GOT3 (cell line): ENCODE measurements at places on chromosomes 13 and 19.

- DNase-seq, result no peak
Measured at GRCh38 chr13:101917833-101918661, 465.6 kb downstream of the ITGBL1 start.

GRCh38 chr13:25783601-25784024 lies 268.2 kb downstream of the SHISA2 start:
- no peak for DNase-seq

DNA sequence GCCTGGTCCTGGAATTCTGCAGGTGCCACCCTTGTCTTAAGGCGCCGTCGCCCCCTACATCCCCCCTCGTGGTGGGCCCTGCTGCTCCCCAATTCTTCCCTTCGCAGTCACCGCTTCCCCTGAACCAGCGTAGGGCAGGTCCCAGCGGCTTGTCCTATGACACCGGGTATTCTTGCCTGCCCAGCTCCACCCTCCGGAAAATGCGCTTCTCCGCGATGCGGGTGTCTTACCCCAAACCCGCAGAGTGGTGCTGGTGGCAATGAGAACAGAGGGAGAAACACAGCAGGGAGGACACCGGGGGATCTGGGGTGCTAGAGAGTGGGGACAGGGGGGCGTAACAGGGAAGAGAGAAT lies 9.0 kb downstream of the ZNF808 start:
- no peak for DNase-seq

DNA sequence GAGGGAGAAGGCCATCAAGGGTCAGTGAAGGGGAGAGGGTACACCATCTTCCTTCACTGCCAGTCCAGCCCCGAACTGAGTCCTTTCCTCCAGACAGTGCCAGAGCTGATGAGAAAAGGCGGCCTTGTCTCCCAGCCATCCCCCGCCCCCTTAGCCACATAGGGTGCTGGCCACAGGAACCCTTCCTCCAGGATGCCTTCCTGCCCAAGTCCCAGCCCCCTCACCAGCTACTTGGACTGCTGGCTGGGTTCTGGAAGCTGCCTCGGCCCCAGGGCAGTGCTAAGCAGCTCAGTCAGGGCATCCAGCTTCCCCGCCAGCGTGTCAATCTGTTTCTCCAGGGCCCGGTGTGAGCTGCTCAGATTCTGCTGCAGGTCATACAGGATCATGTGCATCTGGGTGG lies 12.6 kb upstream of the SMG9 start:
- no peak for DNase-seq

DNA sequence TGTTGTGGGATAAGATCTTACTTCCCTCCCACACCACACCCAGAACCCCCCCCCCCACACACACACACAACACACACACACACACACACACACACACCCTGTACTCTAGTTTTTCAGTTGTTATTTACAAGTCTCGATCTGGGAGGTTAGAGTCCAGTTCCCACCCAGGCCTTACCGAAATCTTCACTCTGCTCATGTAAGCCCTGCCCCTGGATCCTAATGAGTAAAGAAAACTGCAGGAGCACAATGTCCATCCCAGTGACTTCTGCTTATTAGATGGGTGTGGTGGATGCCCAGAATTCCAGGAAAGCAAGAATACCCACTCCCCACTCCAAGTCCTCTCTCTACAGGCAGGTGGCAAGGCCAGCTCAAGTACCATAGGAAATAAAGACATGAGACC lies 23.0 kb downstream of the STARD13 start:
- DNase-seq, result no peak

DNA sequence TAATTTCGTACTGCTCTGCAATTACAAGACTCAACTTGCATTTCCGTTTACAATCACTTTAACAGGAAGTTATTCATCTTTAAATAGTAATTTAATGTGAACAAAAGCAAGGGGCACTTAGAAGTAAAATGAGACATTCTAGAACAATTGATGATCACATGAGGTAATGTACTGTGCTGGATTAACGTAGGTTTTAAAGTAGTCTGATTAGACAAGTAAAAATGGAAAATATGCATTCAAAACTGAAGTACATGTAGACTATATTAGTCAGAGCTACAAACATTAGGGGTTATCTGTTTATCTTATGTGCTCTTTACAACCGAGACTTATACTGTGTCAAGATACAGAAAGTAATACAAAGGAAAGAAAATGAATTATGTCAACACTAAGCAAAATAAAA lies 1528.0 kb downstream of the SLITRK5 start:
- no peak for DNase-seq

DNA sequence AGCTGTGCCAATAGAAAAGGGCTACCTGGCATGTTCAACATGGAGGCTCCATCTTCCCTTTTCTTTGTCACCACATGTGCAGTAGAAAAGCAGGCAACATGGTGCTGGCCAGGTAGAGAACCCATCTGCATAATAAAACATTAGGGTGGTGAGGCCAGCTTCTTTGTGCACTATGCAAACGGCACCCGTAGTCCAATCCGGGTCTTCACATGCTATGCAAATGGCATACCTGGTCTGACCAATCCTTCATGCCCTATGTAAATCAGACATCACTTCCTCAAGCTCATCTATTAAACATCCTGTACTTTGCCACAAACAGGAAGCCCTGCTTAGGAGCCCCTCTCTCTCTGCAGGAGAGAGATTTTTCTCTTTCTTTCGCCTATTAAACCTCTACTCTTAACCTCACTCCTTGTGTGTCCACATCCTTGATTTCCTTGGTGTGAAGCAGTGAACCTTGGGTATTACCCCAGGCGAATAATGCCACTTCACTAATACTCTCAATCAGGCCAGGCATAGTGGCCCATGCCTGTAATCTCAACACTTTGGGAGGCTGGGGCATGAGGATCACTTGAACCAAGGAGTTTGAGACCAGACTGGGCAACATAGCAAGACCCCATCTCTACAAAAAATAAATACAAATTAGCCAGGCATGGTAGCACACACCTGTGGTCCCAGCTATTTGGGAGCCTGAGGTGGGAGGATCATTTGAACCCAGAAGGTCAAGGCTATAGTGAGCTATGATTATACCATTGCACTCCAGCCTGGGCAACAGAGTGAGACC lies 111.3 kb upstream of the MRI1 start:
- DNase-seq, result no peak

- no peak for DNase-seq
Measured at GRCh38 chr19:18009412-18010066, 1.6 kb downstream of the ARRDC2 start.

- DNase-seq, result no peak
Measured at GRCh38 chr13:24217601-24218281, 57.2 kb downstream of the SPATA13 start.

DNA sequence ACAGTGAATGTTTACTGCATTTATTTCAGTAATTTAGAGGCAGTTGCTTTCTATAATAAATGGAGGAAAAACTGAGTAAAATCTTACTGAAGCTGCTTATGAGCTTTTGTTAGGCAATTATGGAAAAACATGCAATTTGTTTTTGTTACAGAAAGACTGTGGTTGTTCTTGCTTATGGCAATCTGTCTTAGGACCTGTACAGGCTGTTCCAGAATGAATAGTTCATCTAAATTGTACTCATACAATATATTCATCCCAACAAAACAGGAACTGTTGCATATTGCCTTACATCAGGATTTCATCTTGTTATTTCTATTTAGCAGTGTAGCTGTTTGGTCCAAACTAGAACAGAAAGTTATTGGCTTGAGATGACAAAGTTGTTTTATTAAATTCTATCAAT lies 199.2 kb downstream of the NALCN start:
- no peak for DNase-seq

- no peak for DNase-seq
Measured at GRCh38 chr13:92896842-92897241, 329.8 kb upstream of the GPC6 start.

- no peak for DNase-seq
Measured at GRCh38 chr13:112850273-112850672, 118.7 kb upstream of the MCF2L start.

DNA sequence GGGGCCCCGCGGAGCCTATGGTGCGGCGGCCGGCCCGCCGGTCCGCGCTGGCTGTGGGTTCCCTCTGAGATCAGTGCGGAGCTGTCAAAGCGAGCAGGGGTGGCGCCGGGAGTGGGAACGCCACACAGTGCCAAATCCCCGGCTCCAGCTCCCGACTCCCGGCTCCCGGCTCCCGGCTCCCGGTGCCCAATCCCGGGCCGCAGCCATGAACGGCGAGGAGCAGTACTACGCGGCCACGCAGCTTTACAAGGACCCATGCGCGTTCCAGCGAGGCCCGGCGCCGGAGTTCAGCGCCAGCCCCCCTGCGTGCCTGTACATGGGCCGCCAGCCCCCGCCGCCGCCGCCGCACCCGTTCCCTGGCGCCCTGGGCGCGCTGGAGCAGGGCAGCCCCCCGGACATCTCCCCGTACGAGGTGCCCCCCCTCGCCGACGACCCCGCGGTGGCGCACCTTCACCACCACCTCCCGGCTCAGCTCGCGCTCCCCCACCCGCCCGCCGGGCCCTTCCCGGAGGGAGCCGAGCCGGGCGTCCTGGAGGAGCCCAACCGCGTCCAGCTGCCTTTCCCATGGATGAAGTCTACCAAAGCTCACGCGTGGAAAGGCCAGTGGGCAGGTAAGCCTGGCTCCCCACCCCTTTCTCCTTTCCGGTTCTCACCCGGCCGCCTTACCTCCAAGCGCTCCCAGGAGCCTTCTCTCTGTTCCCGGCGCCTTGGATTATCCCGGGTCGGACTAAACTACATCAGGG lies at the start of gene PDX1:
PDX1 (plus strand) TSS at position 67 of the 743 bp plus-strand sequence; CDS start at position 206, 139 bp downstream.
- no peak for DNase-seq

DNA sequence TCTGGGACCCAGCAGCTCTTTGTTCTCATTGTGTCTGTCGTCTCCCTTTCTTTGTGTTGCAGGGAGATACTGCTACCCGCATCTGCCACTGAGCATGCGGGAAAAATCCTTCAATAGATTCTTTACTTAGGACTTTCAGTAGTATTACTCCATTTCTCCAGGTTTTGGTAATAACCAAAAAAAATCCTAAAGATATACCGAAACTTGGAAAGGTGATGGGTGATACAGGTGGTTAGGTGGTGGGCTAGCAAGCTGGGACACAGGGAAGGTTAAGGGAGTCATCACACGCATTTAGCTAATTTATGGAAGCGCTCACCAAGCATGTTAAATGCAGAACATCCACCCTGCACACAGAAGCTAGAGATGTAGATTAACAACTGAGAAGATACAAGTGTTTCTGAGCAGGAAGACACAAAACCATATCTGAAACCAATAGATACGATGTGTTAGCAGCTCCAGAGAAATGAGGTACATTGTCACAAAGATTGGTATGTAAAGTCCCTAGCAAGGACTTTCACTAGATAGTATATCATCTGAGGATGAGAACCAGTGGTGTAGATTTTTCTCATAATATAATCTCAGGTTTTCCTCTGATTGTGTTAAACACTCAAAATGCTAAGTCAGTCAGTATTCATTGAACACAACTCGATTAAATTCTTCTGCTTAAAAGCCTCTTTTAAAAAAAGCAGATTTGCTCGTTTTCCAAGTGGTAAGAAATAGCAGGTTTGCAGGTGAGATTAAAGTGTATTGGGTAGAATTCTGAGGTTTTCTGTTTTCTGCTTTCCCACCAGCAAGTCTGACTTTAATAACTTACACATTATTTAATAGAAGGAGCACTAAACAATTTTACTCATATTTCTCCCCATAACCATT lies 1.2 kb upstream of the SLAIN1 start:
- DNase-seq, result no peak

- no peak for DNase-seq
Measured at GRCh38 chr13:65719831-65720230, 1510.3 kb downstream of the PCDH9 start.

- DNase-seq, result no peak
Measured at GRCh38 chr13:53569453-53569852, 540.8 kb downstream of the OLFM4 start.

GRCh38 chr19:7602240-7602934 lies 6.7 kb downstream of the CAMSAP3 start:
- no peak for DNase-seq

GRCh38 chr19:12244370-12244769 lies 50.3 kb downstream of the ZNF44 start:
- no peak for DNase-seq

DNA sequence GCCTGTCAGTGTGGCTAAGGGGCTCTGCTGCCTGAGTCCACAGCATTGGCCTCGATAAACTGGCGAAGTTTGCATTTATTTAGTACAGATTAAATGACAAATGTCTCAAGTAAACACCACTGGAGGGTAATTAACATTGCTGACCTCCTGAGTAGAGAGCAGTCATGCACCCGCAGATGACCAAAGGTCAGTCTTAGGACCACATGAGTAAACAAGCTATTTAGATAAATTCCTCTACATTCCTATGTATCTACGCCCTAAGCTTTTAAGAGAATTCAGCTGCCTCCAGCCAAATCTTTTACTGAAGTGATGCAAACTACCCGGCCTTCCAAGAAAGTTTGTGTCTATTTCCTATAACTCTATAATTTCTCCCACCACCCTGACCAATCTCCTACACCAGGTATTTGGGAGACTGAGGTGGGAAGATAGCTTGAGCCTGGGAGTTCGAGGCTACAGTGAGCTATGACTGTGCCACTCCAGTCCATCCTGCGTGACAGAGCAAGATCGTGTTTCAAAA lies 22.9 kb downstream of the CD70 start:
- DNase-seq, result no peak

DNA sequence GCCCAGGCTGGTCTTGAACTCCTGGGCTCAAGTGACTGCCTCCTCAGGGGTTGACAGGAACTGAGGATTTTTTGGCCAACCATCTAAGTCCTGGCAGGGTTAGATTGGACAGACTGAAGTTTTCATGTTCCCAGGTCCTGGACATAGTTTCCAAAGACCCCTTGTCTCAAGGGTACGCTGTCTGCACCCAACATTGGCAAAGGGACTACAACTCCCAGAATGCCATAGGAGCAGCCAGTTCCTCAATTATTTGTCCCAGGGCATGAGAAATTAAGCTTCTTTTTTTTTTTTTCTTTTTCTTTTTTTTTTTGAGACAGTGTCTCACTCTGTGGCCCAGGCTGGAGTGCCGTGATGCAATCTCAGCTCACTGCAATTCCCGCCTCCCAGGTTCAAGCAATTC lies 6.9 kb downstream of the GYS1 start:
- no peak for DNase-seq

DNA sequence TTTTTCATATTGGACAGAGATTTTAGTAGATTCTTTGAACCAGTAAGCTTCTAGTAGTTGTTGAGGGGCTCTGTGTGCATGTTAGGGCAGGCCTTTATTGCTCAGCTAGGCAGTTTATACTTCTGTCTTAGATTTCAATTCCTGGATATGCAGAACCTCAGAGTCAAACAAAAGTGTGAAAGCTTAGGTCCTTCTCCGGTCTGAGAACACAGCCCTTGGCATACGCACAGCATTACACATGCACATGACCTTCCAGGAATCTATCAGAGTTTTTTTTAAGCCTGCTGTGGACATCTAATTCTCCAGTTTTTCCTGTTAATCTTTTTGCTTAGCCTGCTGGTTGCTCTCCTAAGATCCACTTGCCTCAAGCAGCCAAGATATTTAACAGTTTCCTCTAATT lies 77.9 kb upstream of the KL start:
- DNase-seq, result no peak

- no peak for DNase-seq
Measured at GRCh38 chr19:18362934-18363542, 22.6 kb downstream of the PGPEP1 start.
